Thoracic aorta (tissue), 2 donors: ENCODE measurements at places on chromosomes 7 and 10. TPM values are rescaled to one million over a fixed set of nuclear protein-coding genes. Genes with fewer than 3 reads are reported as not detected.
A peak's percentile ranks its signal among the peaks of the same experiment; 100 is the strongest.

The TRPV5 gene
- total RNA-seq = not detected

The ARF5 gene
- 165 TPM for total RNA-seq

The HDAC9 gene
- total RNA-seq = 81.6 TPM

The OPN4 gene
- total RNA-seq = not detected

The PTN gene
- 4.7 TPM for total RNA-seq

The ACTL6B gene
- not detected for total RNA-seq

GRCh38 chr10:70593513-70593890 lies 9.0 kb downstream of the PRF1 start:
- no peaks in the 10 kb centered on the region for H3K27me3 ChIP-seq
- no peak overlapping the region for H3K4me3 ChIP-seq
- H3K36me3 ChIP-seq = no peaks in the 10 kb centered on the region
- H3K27ac ChIP-seq = no peak overlapping the region

- H3K4me1 ChIP-seq = peaks cover 2% of the 10 kb centered on the region
- no peak overlapping the region for H3K27ac ChIP-seq
- no peak for DNase-seq
- H3K36me3 ChIP-seq = no peaks in the 10 kb centered on the region
- H3K27me3 ChIP-seq = no peaks in the 10 kb centered on the region
These were observed 259.6 kb downstream of the RPS24 start for GRCh38 chr10:78292982-78293865.

- DNase-seq = no peak
- no peak overlapping the region for H3K27ac ChIP-seq
- H3K27me3 ChIP-seq = no peaks in the 10 kb centered on the region
- no peak overlapping the region for H3K4me3 ChIP-seq
- no peaks in the 10 kb centered on the region for H3K36me3 ChIP-seq
- no peaks in the 10 kb centered on the region for H3K4me1 ChIP-seq
These were observed 638.4 kb downstream of the GALNT17 start for GRCh38 chr7:71770269-71770907.

GRCh38 chr7:37672926-37673325 lies 10.6 kb upstream of the GPR141 start:
- no peak overlapping the region for H3K27ac ChIP-seq
- H3K36me3 ChIP-seq = no peaks in the 10 kb centered on the region
- DNase-seq = no peak
- no peak overlapping the region for H3K4me3 ChIP-seq
- no peaks in the 10 kb centered on the region for H3K4me1 ChIP-seq

DNA sequence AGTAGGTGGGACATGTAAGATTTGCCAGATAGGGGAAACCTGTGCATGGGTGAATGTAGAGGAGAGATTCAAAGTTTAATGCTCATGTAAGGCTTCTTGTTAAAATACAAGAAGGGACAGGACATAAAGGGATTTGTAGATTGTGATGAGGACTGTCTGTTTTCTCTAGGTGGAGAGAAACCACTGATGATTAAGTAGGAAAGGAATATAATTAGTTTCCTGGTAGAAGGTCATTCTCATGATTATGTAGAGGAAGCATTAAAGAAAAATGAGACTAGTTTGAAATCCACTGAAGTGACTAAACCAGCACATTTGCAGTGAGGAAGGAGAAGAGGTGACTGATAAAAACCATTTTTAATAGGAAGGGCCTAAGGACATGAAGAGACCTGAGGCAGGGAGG lies 19.6 kb upstream of the MACC1 start:
- no peaks in the 10 kb centered on the region for H3K27me3 ChIP-seq
- H3K4me1 ChIP-seq = no peaks in the 10 kb centered on the region
- H3K27ac ChIP-seq = no peak overlapping the region
- DNase-seq = no peak
- H3K36me3 ChIP-seq = no peaks in the 10 kb centered on the region

DNA sequence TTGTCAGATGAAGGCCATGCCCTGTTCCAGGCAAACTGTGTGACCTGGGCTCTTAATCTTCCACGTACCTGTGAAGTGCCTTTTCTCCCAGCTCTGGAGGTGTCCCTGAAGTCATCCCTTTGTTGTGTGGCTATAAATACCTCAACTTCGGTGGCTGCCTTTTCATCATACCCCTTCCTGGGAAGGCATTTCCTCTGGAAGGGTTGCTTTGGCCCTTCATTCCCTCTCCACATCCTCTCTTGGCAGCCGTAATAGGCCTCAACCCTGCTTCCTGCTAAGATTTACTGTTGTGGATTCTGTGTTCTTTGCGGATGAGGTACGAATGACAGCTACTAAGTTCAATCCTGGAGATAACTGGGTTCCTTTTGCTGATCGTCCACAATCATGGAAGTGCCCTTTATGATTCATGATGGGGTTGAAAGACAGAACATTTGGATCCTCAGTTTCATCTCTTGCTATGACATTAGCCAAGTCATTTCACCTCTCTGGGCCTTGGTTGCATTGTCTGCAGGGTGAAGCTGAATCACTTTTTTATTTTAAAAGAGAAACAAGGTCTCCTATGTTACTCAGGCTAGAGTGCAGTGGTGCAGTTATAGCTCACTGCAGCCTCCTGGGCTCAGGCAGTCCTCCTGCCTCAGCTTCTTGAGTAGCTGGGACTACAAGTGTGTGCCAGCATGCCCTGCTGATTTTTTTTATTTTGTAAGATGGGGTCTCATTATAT lies 23.6 kb downstream of the FKBP6 start:
- DNase-seq = no peak
- no peak overlapping the region for H3K27ac ChIP-seq
- H3K36me3 ChIP-seq = no peaks in the 10 kb centered on the region
- H3K4me1 ChIP-seq = no peaks in the 10 kb centered on the region
- H3K27me3 ChIP-seq = no peaks in the 10 kb centered on the region
- no peak overlapping the region for H3K4me3 ChIP-seq

GRCh38 chr7:26390016-26390415 lies 98.4 kb downstream of the SNX10 start:
- DNase-seq = no peak
- H3K27me3 ChIP-seq = no peaks in the 10 kb centered on the region
- H3K27ac ChIP-seq = no peak overlapping the region
- no peaks in the 10 kb centered on the region for H3K36me3 ChIP-seq
- no peaks in the 10 kb centered on the region for H3K4me1 ChIP-seq

GRCh38 chr10:124273141-124273540 lies 145.6 kb downstream of the OAT start:
- no peaks in the 10 kb centered on the region for H3K27me3 ChIP-seq
- no peak for DNase-seq
- no peak overlapping the region for H3K4me3 ChIP-seq
- no peaks in the 10 kb centered on the region for H3K4me1 ChIP-seq

- DNase-seq = no peak
- no peaks in the 10 kb centered on the region for H3K27me3 ChIP-seq
- no peak overlapping the region for H3K4me3 ChIP-seq
- no peaks in the 10 kb centered on the region for H3K36me3 ChIP-seq
- no peak overlapping the region for H3K27ac ChIP-seq
These were observed 586.6 kb downstream of the GALNT17 start for GRCh38 chr7:71718563-71718962.

DNA sequence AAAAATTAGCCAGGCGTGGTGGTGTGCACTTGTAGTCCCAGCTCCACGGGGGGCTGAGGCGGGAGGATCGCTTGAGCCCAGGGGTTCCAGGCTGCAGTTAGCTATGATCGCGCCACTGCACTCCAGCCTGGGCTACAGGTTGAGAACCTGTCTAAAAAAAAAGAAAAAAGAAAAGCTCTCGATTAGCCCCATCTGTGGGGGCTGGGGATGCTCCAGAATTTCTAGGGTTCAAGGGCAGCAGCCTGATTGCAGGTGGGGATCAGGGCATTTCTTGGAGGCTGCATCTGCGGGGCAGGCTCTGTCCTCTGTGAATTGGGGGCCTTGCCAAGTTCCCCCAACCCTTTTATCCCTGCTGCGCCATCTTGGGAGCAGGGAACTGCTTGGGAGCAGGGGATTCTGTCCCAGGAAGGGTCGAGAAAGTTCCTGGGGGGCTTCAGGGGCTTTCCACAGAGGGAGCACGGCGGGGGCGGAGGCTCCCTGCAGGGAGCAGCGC lies 651 bp upstream of the ARPC1A start:
- no peak for DNase-seq
- peaks cover 46% of the 10 kb centered on the region for H3K4me1 ChIP-seq
- H3K27me3 ChIP-seq = no peaks in the 10 kb centered on the region
- no peaks in the 10 kb centered on the region for H3K36me3 ChIP-seq
- peak overlapping the region; percentile 99 for H3K4me3 ChIP-seq

DNA sequence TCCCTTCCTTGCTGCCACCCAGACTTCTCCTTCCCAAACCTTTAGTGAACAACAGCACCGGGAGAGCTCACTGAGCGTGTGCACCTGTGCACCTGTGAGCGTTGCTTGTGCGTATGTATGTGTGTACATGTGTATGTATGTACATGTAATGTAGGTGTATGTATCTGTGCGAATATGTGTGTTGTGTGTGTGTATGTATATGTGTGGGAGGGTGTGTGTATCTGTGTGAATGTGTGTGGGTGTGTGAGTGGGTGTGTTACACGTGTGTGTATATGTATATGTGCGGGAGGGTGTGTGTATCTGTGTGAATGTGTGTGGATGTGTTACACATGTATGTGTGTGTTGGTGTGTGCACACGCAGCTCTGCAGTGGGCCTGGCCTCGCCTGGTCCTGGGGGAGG lies 44.5 kb upstream of the DNAJB6 start:
- no peak overlapping the region for H3K27ac ChIP-seq
- H3K36me3 ChIP-seq = no peaks in the 10 kb centered on the region
- no peak for DNase-seq
- no peak overlapping the region for H3K4me3 ChIP-seq
- H3K4me1 ChIP-seq = no peaks in the 10 kb centered on the region

DNA sequence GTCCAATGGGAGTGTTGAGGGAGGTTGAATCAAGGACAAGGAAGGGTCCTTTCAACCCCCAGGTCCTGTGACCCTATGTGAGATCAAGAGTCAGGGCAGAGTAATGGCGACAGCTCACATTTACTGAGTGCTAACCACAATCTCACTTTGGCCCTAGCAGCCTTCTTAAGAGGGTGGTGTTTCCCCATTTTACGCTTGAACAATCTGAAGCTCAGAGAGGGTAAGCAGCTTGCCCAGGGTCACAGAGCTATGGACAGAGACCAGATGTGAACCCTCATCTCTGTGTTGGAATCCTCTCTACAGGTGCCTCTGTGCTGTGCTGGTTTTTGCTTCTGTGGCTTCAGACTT lies 102.0 kb downstream of the GRK5 start:
- H3K27me3 ChIP-seq = no peaks in the 10 kb centered on the region
- H3K4me1 ChIP-seq = peaks cover 52% of the 10 kb centered on the region
- H3K27ac ChIP-seq = peak overlapping the region; percentile 92
- DNase-seq = no peak
- no peaks in the 10 kb centered on the region for H3K36me3 ChIP-seq
- no peak overlapping the region for H3K4me3 ChIP-seq

DNA sequence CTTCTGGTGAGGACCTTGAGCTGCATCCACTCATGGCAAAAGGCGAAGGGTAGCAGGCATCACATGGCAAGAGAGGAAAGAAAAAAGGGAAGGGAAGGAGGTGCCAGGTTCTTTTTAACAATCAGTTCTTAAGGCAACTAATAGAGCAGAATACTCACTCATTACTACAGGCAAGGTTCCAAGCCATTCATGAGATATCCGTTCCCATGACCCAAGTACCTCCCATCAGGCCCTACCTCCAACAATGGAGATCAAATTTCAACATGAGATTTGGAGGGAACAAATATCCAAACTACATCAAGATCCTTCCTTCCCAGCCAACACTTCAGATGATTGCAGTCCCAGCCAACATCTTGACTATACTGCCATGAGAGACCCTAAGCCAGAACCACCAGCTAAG lies 38.9 kb upstream of the YAE1 start:
- H3K4me1 ChIP-seq = no peaks in the 10 kb centered on the region
- H3K27ac ChIP-seq = no peak overlapping the region
- no peaks in the 10 kb centered on the region for H3K36me3 ChIP-seq

GRCh38 chr10:110817614-110818013 lies 54.1 kb upstream of the PDCD4 start:
- DNase-seq = no peak
- H3K27ac ChIP-seq = peak overlapping the region; percentile 82
- H3K27me3 ChIP-seq = no peaks in the 10 kb centered on the region
- H3K4me3 ChIP-seq = no peak overlapping the region
- H3K4me1 ChIP-seq = peaks cover 33% of the 10 kb centered on the region

DNA sequence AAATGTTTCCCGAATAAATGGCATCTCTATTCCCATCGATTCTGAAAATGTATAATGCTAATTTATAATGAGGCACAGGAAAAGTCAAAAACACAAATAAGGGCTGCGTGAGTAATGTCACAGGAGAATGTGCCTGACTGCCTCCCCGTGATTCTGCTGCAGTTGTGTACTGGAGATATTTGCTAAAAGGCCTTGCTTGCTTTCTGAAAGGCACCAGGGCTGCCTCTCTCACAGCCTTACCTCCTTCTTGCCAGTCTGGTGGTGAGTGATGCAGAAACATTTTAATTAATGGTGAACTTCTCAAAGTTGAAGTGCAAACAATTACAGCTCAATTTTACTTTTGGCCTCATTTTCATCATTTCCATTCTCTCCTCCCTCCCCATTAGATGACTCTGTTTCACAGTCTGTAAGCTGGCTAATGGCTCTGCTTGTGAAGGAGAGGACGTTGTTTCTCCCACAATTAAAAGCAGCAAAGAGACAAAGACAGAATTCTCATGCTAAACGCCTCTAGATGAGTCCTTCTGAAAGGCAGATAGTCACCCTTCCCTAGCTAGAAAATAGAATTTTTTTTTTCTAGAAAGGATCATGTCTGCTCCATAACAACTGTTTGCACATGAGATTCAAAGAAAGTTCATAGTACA lies 377.6 kb downstream of the MDFIC start:
- H3K4me1 ChIP-seq = peaks cover 4% of the 10 kb centered on the region
- H3K4me3 ChIP-seq = no peak overlapping the region
- H3K36me3 ChIP-seq = no peaks in the 10 kb centered on the region
- H3K27me3 ChIP-seq = no peaks in the 10 kb centered on the region
- no peak overlapping the region for H3K27ac ChIP-seq
- DNase-seq = no peak

DNA sequence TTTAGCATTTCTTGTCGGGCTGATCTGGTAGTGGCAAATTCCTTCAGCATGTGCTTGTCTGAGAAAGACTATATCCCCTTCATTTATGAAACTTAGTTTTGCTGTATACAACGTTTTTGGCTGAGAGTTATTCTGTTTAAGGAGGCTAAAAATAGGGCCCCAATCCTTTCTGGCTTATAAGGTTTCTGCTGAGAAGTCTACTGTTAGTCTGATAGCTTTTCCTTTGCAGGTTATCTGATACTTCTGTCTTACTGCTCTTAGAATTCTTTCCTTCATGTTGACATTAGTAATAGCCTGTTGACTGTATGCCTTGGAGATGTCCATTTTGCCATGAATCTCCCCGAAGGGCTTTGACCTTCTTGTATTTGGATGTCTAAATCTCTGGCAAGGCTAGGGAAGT lies 9.9 kb downstream of the CASP7 start:
- H3K27me3 ChIP-seq = no peaks in the 10 kb centered on the region
- peaks cover 9% of the 10 kb centered on the region for H3K36me3 ChIP-seq
- H3K27ac ChIP-seq = no peak overlapping the region
- no peak for DNase-seq
- no peaks in the 10 kb centered on the region for H3K4me1 ChIP-seq

GRCh38 chr7:140156460-140157080 lies 20.2 kb downstream of the KDM7A start:
- DNase-seq = no peak
- H3K36me3 ChIP-seq = no peaks in the 10 kb centered on the region
- no peaks in the 10 kb centered on the region for H3K27me3 ChIP-seq
